Left ventricle myocardium inferior (tissue), 1 donor: ENCODE measurements at places on chromosomes 5 and 9. TPM values are rescaled to one million over a fixed set of nuclear protein-coding genes. Genes with fewer than 3 reads are reported as not detected.

DNA sequence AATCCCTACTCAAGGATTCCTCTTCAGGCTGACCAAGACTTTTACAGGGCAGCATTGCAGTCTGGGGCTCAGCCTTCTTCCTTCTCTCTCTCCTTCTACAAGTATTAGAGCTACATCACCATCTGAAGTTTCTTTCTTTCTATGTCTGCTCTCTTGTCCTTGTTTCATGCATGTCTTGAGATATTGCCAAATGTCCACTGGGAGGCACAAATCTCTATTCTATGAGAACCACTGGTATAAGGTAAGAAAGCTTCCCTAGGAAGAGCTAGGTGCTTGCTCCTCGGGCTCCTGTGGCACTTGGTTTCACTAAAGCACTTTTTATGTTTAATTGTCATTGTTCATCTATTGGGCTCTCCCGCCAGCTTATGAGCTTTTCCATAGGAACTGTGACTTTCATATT lies 289.2 kb upstream of the PCSK5 start:
- H3K27me3 ChIP-seq, result no peaks in the 10 kb centered on the region
- no peak for DNase-seq
- no peak overlapping the region for H3K27ac ChIP-seq
- H3K36me3 ChIP-seq, result no peaks in the 10 kb centered on the region
- no peak overlapping the region for H3K4me3 ChIP-seq

The NR4A3 gene
- 6.2 TPM for total RNA-seq

GRCh38 chr5:147397616-147398015 lies 112.3 kb downstream of the DPYSL3 start:
- H3K4me1 ChIP-seq, result peaks cover 9% of the 10 kb centered on the region
- H3K27ac ChIP-seq, result no peak overlapping the region
- H3K36me3 ChIP-seq, result peaks cover 47% of the 10 kb centered on the region

The IL17B gene
- not detected for total RNA-seq

DNA sequence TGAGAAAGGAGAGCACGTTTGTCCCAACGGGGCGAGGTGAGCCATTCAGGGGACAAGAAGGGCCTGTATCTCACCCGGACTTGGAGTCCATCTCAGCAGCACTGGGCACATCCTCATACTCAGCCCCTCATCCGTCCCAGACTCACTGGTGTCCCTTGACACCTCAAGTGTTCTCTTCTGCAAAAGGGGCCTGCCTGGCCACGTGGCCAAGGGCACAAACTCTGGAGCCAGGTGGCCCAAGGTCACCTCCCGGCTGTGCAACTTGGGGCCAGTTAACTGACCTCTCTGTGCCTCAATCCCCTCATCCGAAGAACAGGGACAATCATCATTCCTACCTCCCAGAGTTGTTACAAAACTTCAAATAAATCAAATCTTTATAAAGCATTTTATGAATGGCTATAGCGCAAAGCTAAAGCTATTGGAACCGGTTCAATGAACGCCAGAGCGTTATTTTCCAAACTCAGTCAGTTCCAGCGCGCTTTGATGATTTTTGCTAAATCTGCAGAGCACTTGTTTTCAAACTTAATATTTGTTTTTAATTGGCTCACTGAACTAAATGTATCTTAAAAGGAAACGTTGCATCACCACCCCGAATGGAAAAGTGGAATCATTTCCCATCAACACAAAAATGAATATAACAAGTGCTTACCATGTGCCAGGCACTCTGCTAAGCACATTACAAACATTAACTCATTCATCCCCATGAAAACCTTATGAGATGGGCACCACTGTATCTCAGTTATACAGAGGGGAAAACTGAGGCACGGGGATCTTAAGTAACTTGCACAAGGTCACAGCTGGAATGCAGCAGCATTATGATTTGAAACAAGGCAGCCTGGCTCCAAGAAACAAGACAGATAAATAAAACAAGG lies 49.3 kb downstream of the DUSP1 start:
- H3K4me1 ChIP-seq, result peaks cover 45% of the 10 kb centered on the region
- H3K36me3 ChIP-seq, result no peaks in the 10 kb centered on the region
- peak overlapping the region; percentile 73 for H3K27ac ChIP-seq

The IL4 gene
- not detected for total RNA-seq

The NMUR2 gene
- not detected for total RNA-seq

- no peak for DNase-seq
- H3K27me3 ChIP-seq, result no peaks in the 10 kb centered on the region
- H3K27ac ChIP-seq, result no peak overlapping the region
- H3K4me1 ChIP-seq, result peaks cover 26% of the 10 kb centered on the region
- no peaks in the 10 kb centered on the region for H3K36me3 ChIP-seq
Observed at GRCh38 chr9:6959270-6960000, 201.7 kb downstream of the KDM4C start.

DNA sequence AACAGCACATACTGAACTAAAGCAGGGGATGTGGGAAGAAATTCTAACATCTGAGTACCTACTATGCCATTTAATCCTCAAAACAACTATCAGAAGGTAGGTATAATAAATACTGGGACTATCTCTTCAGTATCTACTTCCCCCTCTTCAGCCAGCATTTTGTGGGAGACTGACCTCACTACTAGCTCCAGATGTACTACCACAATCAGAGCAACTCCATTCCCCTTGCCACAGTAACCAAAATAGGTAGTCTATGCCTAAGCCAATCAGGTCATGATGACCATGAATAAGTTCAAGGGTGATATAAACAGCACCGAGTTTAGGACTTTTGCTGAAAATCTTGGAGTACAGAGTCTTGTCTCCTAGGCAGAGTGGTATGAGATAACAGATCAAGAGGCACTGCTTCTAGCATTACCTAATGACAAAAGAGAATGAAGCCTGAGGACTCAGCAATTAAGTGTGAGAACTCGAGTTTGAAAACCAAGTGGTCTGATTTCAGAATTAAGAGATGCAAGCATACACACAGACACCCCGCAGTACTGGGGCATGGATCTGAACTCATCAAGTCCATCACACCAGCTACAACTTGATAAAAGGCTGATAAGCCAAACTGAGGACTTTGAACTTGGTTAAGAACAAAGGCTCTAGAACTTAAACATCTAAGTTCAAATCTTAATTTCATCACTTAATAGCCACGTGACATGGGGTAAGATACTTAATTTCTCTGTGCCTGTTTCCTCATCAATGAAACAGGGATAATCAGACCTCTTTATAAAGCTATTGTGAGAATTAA lies 9.7 kb downstream of the FNIP1 start:
- H3K27ac ChIP-seq, result peak overlapping the region; percentile 6
- DNase-seq, result no peak
- no peak overlapping the region for H3K4me3 ChIP-seq
- no peaks in the 10 kb centered on the region for H3K36me3 ChIP-seq
- no peaks in the 10 kb centered on the region for H3K27me3 ChIP-seq

GRCh38 chr9:29564564-29564963 lies 1991.3 kb upstream of the C9orf72 start:
- no peaks in the 10 kb centered on the region for H3K36me3 ChIP-seq
- DNase-seq, result no peak
- H3K27ac ChIP-seq, result no peak overlapping the region
- no peaks in the 10 kb centered on the region for H3K4me1 ChIP-seq
- H3K4me3 ChIP-seq, result no peak overlapping the region

DNA sequence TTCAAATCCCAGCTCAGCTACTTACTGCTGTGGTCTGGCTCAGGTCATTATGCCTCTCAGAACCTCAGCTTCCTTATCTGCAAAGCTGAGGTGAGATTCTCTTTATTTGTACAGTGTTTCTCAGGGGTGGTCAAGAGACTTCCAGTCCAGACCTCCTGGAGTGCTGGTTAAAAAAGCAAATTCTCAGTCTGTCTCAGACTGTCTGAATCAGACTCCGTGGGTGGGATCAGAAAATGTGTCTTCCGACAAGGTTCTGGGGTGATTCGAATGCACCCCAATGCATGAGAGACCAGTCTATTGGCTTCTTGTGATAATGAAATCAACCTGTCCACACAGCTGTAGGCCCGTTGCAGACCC lies 137.7 kb upstream of the SMIM23 start:
- peaks cover 3% of the 10 kb centered on the region for H3K4me1 ChIP-seq
- peak overlapping the region; percentile 72 for H3K27ac ChIP-seq
- H3K36me3 ChIP-seq, result no peaks in the 10 kb centered on the region

DNA sequence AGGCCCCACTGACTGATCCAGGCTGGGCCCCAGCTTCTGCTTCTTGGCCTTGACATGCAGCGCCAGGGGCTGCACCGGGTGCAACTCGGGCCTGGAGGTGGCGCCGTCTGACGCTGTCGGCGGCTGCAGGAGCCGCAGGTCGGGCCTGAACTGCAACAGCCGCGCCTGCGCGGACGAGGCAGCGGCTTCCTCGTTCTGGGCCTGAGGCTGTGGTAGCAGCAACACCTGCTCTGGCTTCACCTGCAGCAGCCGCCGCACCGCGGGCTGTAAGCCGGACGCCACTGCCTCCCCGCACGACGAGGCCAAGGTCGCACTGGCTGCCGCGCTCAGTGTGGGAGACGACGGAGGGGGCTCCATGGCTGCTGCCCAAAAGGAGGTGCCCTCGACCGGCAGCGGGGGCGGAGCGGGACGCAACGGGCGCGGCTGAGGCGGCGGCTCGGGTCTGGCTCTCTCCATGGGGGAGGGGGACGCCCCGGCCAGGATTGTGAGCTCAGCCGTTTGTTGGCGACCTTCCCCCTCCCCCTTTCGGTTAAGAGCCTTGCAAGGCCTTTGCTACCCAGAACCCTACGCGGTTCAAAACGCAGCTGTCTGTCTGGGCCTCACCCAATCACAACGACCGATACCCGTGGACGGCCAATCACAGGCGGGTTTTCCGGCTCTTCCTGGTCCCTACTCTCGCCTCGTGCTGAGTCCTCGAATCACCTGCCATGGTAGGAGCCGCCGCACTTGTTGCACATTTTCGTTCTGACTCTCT lies 438 bp downstream of the SOX30 start:
- H3K4me3 ChIP-seq, result peak overlapping the region; percentile 66
- no peak overlapping the region for H3K27ac ChIP-seq
- DNase-seq, result peak; percentile 64
- H3K27me3 ChIP-seq, result peaks cover 12% of the 10 kb centered on the region
- peaks cover 11% of the 10 kb centered on the region for H3K4me1 ChIP-seq

- H3K4me1 ChIP-seq, result no peaks in the 10 kb centered on the region
- DNase-seq, result no peak
- no peak overlapping the region for H3K4me3 ChIP-seq
- H3K27me3 ChIP-seq, result no peaks in the 10 kb centered on the region
- H3K36me3 ChIP-seq, result no peaks in the 10 kb centered on the region
Observed at GRCh38 chr9:76136986-76137385, 246.5 kb downstream of the PCSK5 start.

- H3K27me3 ChIP-seq, result peaks cover 48% of the 10 kb centered on the region
- no peaks in the 10 kb centered on the region for H3K4me1 ChIP-seq
- H3K27ac ChIP-seq, result no peak overlapping the region
- DNase-seq, result no peak
Observed at GRCh38 chr9:78368236-78368635, 71.3 kb downstream of the PSAT1 start.

GRCh38 chr5:530001-530955 lies 6.0 kb upstream of the SLC9A3 start:
- peaks cover 100% of the 10 kb centered on the region for H3K27me3 ChIP-seq
- no peak for DNase-seq
- no peaks in the 10 kb centered on the region for H3K4me1 ChIP-seq
- no peaks in the 10 kb centered on the region for H3K36me3 ChIP-seq
- no peak overlapping the region for H3K4me3 ChIP-seq

- DNase-seq, result peak; percentile 86
- peak within 1 kb of the TSS; percentile 21 for H3K27ac ChIP-seq
- peak within 1 kb of the TSS; percentile 78 for H3K4me3 ChIP-seq
- H3K27me3 ChIP-seq, result no peaks in the 10 kb centered on the region
- H3K4me1 ChIP-seq, result peaks cover 13% of the 10 kb centered on the region
- no peaks in the 10 kb centered on the region for H3K36me3 ChIP-seq
Observed at GRCh38 chr5:34838785-34839714, at the start of gene TTC23L. Gene TTC23L (plus strand): TSS chr5:34839164. CDS start chr5:34840672, 1,508 bp downstream.

The TEK gene
- total RNA-seq, result 21.7 TPM

The CARTPT gene
- total RNA-seq, result not detected

- H3K4me1 ChIP-seq, result no peaks in the 10 kb centered on the region
- no peak overlapping the region for H3K4me3 ChIP-seq
- H3K27ac ChIP-seq, result no peak overlapping the region
- H3K27me3 ChIP-seq, result peaks cover 55% of the 10 kb centered on the region
Observed at GRCh38 chr9:136153381-136154065, 34.8 kb upstream of the TMEM250 start.

The ACSL6 gene
- total RNA-seq, result 2.7 TPM

The CSF1R gene
- 15.5 TPM for total RNA-seq

DNA sequence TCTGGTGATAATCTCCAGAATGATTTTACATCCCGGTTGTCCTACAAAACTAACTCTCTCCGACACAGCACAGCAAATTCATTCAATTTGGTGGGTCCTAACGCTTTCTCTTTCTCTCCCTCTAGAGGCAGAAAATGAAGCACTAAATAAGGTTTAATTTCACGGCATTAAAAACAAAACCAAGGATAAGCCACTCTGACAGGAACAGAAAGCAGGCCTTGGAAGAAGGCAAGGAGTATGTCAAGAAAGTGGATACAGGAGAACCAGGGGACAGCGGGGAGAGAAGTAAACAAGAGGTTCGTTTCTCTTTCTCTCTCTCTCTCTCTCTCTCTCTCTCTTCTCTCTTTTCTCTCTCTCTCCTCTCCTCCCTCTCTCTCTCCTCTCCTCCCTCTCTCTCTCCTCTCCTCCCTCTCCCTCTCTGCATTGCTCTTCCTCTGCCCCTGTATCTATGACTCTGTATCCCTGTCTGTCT lies 49.8 kb downstream of the EBF1 start:
- peaks cover 69% of the 10 kb centered on the region for H3K4me1 ChIP-seq
- peak overlapping the region; percentile 58 for H3K4me3 ChIP-seq
- no peaks in the 10 kb centered on the region for H3K36me3 ChIP-seq
- DNase-seq, result no peak

DNA sequence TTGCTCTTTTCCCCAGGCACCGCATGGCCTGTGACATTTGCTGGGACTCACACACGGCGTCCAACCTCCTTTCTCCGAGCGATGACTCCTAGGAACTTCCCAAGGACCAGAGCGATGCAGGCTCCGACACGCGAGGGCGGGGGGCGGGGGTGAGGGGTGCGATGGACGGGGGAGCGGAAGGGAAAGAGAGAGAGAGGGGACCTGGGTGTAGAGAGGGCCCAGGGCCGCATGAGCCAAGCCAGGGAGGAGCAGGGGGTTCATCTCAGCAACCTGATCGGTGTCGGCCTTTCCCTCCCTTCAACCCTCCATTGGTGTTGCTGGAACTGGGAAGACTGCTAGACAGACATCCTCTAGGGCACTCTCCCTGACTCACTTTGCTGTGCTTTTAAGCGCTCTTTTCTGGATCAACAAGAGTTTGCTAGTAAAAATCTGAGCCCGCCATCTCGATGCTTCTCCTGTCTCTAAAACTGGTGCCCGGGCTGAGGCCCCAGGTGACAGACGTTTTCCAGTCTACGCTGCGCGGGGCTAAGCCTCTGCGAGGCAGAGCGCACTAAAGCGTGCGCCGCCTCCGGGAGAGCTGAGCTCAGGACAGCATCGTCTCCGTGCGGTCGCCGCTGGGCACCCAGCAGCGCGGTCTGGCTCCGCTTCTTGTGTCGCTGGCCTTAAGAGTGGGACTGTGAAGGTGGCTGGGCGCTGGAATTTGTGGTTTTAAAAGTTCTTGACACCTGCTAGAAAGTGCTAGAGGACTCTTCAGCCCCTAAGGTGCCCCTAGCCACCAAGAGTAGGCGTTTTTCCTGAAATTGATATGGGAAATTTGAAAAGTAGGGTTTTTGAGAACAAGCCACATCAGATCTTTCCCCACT lies 1.0 kb upstream of the TSLP start:
- no peaks in the 10 kb centered on the region for H3K36me3 ChIP-seq
- H3K27ac ChIP-seq, result no peak overlapping the region
- peaks cover 65% of the 10 kb centered on the region for H3K27me3 ChIP-seq
- H3K4me1 ChIP-seq, result peaks cover 45% of the 10 kb centered on the region
- peak; percentile 26 for DNase-seq

- no peak for DNase-seq
- peaks cover 5% of the 10 kb centered on the region for H3K4me1 ChIP-seq
- H3K36me3 ChIP-seq, result no peaks in the 10 kb centered on the region
- no peak overlapping the region for H3K4me3 ChIP-seq
Observed at GRCh38 chr5:122056913-122057312, 21.1 kb downstream of the LOX start.

The PIP5KL1 gene
- 0.85 TPM for total RNA-seq

The KCNV2 gene
- total RNA-seq, result not detected
